T-helper 2 cell treated with Interferon-gamma antibody and Interleukin-4, amounts not matched to agents 100 ng/mL and 5 ng/mL, for 36 hours (primary cell): ENCODE measurements at places on chromosomes 11 and 22. TPM values are rescaled to one million over a fixed set of nuclear protein-coding genes. Genes with fewer than 3 reads are reported as not detected.

The SCN4B gene
- total RNA-seq = 0.11 TPM in 1 of 2 replicates, not detected in the other

The YIF1A gene
- 45.4 and 53.0 TPM in 2 replicates for total RNA-seq

The OR8D1 gene
- not detected in 2 replicates for total RNA-seq

The SLC25A18 gene
- total RNA-seq = not detected in 2 replicates

The COMT gene
- total RNA-seq = 66.9 and 67.5 TPM in 2 replicates

The ESAM gene
- total RNA-seq = 0.50 and 0.73 TPM in 2 replicates

The FREY1 gene
- total RNA-seq = 2.4 and 4.4 TPM in 2 replicates

The CDC45 gene
- total RNA-seq = 81.4 and 85.7 TPM in 2 replicates

The MAP6 gene
- total RNA-seq = 0.14 and 0.43 TPM in 2 replicates

The ANGPTL5 gene
- not detected in 2 replicates for total RNA-seq

The ARHGEF17 gene
- total RNA-seq = 0.11 TPM in 1 of 2 replicates, not detected in the other

The SYT13 gene
- not detected in 2 replicates for total RNA-seq

The VWCE gene
- 2.9 and 3.8 TPM in 2 replicates for total RNA-seq

The ZNRF3 gene
- total RNA-seq = 0.82 and 0.93 TPM in 2 replicates

The USP35 gene
- total RNA-seq = 13.8 and 14.6 TPM in 2 replicates

The KRTAP5-7 gene
- 0.14 and 0.25 TPM in 2 replicates for total RNA-seq

The PPFIBP2 gene
- total RNA-seq = 9.0 and 10.0 TPM in 2 replicates

The GPR83 gene
- total RNA-seq = 0.09 and 0.11 TPM in 2 replicates

The TIMM8B gene
- 52.1 and 57.4 TPM in 2 replicates for total RNA-seq

The CENPM gene
- 67.5 and 74.1 TPM in 2 replicates for total RNA-seq

The SMIM35 gene
- 3.9 TPM in 2 replicates for total RNA-seq

The FOLR3 gene
- not detected in 2 replicates for total RNA-seq

The FGF4 gene
- not detected in 2 replicates for total RNA-seq

The DUSP8 gene
- total RNA-seq = 0.30 and 0.80 TPM in 2 replicates

The LMO2 gene
- total RNA-seq = 0.16 TPM in 1 of 2 replicates, not detected in the other

The GAB4 gene
- not detected in 2 replicates for total RNA-seq

The ARHGAP8 gene
- total RNA-seq = 0.50 and 0.52 TPM in 2 replicates

The TPBGL gene
- 0.14 and 0.18 TPM in 2 replicates for total RNA-seq
